ENCODE measurements at places on chromosomes 6 and 20.

DNA sequence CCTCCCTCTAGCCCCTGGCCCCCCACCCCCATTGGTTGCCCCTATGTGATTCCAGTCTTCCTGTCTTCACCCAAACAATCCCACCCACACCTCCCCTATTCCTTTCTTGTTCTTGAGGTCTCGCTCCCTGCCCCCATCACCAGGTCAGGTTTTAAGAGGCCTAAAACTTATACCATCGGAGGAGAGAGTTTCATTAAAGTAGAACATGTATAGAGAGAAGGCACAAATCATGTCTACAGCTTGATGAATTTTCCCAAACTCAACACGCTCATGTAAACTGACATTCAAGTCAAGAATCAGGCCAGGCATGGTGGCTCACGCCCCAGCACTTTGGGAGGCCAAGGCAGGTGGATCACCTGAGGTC, 44.5 kb downstream of the TGM2 start:
- no peak for DNase-seq

- DNase-seq: no peak
Observed at GRCh38 chr20:17061715-17062114, 165.1 kb upstream of the PCSK2 start.

- no peak for DNase-seq
Observed at GRCh38 chr6:3427687-3428085, 29.2 kb downstream of the SLC22A23 start.

GRCh38 chr6:18219591-18219990, 44.7 kb downstream of the DEK start:
- no peak for DNase-seq

DNA sequence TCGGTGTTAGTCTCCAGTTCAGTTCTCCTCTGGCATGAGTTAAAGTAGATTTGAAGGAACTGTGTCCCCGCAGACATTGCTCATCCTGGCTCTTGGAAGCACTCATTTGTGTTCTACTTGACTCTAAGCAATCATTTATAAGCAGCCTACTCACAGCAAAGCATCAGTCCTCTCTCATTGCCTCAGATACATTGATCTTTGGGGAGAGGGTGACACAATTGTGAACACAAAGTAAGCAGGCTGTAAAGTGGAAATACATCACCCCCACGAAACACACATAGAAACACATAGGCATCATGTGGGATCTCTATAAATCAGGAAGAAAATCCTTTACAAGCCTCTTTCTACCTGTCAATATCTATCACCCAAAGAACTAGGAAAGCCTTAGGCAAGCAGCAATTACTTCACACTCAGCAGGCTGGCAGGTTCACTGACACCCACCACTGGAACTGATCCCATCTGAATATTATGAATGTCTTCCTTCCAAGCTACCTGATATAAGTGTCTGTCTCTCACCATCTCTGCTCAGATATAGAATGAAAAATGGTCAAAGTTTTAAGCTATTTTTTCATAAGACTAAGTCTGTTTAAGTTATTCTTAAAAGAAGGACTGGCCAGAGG, 675.8 kb downstream of the HACE1 start:
- DNase-seq: no peak

- DNase-seq: no peak
Observed at GRCh38 chr6:142756215-142756630, 188.8 kb downstream of the HIVEP2 start.

DNA sequence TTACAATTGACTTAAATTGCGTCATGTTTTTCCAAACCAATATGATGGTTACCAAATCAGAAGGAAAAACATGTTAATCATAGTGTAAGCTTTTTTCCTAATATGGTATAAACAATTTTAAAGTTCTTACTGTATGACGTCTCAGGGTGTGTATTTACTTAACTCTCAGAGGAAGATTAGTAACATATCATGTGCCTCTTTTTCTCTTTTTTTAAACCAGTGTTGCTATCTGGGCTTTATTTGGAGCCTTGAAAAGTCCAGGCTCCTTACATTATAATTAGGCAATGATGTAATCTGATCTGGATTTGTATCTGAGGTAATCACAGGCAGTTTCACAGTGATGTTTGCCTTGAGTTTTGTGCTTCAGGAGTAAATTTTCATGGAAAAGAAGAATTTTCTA, 20.4 kb upstream of the RAB23 start:
- peak; percentile 94 for DNase-seq

DNA sequence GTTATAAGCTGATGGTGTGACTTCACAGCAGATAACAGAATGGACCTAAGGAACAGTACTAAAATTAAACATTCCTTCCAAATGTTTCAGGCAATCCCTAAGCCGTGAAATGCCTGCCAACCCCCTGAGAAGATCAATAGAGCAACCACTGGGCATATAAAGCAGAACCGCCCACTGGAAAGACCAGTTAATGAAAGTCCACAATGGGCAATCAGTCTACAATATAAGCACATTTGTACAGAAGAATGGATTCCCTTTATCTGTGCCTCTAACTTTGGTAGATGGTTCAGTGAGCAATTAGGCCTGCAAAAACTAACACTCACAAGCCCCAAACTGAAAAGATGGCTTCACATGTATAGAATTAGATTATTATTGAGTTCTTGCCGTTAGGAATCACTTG, 286.6 kb downstream of the UBE3D start:
- DNase-seq: no peak

DNA sequence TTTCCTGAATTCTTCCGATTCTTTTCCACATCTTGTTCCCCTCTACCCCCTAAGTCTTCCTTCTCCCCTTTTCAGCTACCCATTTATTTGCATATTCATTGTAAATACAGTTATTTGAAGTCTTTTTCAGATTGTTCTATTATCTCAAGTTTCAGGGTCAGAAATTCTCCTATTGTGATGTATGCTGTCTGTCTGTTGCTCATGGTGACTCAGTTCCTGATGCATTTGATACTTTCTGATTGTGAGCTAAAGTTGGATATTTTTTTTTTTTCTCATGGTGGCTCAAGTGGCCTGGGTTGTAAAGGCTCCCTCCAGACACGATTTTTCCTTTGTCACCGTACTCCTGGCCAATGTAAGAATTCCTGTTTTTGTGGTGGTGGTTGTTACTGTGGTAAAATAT, 4.9 kb upstream of the PI16 start:
- DNase-seq: no peak
